ENCODE measurements at places on chromosomes 11 and 22.

- DNase-seq = no peak
Observed at GRCh38 chr11:76382209-76382608, 1.1 kb downstream of the GVQW3 start.

- DNase-seq = peak; percentile 54
Observed at GRCh38 chr11:46352063-46352841, 5.0 kb downstream of the DGKZ start.

DNA sequence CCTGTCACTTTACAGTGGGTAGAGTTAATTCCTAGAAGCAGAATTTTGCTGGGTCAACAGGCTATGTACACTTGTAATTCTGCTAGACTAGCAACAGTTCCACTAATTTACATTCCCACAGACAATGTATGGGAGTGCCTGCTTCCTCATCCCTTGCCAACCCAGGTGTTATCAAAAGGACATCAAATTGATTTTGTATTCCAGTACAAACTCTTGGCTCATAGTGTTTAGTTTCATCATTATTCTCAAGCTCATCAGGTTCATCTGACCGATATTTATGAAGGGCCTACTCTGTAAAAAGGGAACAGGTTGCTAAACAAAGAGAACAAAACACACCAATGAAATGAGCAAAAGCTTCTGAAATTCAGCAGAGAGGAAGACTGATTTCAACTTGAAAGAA lies 30.7 kb downstream of the PITPNB start:
- no peak for DNase-seq

GRCh38 chr11:3905080-3905953 lies 49.9 kb downstream of the STIM1 start:
- DNase-seq = no peak

DNA sequence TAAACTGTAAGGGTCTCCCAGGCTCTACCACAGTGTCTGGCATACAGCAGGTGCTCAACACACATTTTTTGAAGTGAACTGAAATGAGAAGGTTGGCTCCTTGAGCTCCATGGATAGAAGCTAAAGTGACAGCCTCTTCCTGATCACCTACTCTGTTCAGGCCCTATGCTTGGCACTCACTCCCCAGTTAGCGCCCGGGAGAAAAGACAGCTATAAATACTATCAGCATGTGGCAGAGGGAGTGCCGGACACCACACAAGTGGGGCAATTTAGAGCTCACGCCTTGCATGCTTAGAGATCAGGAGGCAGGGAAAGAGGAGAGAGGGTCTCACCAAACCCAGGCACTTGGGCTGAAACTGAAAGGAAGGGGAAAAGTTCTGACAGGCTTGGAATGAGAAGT lies 195.5 kb downstream of the BUD13 start:
- no peak for DNase-seq

DNA sequence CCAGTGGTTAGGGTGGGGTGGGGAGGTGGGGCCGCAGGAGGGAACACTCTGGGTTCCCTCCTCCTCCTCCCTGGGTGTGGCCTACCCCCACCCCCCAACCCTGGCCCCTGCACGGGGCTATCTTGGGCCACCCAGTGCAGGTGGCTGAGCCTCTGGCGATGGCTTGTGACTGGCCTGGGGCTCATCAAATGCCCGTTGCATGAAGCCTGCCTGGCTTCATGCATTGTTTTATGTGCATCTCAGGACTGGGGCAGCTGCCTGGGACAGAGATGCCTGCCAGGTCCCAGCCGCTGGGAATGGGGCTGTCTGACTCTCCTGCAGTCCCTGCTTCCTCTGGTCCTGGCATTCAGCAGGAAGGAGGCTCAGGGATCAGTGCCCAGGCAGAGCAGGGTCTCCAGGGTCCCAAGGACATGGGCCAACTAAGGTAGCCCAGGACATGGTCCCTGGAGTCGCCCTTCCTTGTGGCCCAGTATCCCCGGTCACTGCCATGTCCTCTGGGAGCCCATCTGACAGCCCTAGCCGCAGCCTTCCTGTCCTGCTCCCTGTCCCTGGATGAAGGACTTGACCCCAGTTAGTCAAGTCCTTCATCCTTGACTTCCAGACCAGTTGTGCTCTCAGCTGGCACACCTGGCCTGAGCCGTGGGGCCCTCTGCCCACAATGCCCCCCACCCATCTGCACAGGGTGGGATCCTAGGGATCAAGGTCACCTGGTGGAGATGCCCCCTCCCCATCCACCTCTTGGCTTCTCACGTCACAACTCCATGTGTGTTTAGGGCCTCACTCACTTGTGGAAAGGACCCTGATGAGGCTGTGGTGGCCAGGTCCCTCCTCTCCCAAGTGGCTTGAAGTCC lies 112.1 kb upstream of the FGF3 start:
- DNase-seq = no peak

DNA sequence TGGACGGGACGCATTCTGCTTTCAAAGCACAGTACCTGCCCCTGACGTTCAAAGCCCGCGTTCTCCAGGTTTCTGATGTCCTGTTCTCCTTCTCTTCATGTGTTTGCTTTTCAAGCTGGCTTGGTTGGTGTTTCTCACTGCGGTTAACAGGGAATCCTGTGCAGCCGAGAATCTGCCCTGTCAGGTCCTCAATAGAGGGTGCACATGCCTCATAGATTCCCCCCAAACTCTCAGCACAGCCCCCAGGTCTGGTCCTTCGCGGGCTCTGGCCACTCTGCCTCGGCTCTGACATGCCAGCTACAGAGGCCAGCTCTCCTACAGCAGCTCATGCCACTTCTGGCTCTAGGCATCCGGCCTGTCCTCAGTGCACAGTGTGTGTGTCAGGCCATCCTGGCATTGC lies 1343.8 kb downstream of the TBC1D22A start:
- no peak for DNase-seq

Data from activated gamma-delta T cell (primary cell).